ENCODE measurements at places on chromosomes 7 and 10.

DNA sequence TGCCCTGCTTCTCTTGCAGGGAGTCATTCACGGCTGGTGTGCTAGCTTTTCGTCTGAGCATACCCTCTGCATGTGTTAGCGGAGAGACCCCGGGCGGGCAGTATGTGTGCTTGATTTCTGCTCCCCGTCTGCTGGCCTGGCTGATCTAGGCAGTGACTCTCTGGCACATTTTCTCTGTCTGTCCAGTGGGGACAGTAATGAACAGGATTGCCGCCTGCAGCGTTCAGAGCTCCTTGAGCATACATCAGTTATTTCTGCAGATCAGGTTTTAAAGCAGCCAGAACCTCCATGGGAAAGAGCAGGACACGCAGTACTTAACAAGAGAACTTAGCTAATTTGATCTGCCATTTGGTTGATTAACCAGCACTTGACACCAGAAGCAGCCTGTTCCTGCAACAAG is 242.5 kb downstream of the CELF2 start:
- no peak for DNase-seq

GRCh38 chr7:29265208-29265923 is 70.8 kb downstream of the CHN2 start:
- DNase-seq = no peak

GRCh38 chr7:70788276-70788675 is 343.7 kb upstream of the GALNT17 start:
- DNase-seq = no peak

- no peak for DNase-seq
Observed at GRCh38 chr7:149735181-149735602, 38.2 kb downstream of the ZNF467 start.

GRCh38 chr7:70242826-70243225 is 644.6 kb downstream of the AUTS2 start:
- no peak for DNase-seq

DNA sequence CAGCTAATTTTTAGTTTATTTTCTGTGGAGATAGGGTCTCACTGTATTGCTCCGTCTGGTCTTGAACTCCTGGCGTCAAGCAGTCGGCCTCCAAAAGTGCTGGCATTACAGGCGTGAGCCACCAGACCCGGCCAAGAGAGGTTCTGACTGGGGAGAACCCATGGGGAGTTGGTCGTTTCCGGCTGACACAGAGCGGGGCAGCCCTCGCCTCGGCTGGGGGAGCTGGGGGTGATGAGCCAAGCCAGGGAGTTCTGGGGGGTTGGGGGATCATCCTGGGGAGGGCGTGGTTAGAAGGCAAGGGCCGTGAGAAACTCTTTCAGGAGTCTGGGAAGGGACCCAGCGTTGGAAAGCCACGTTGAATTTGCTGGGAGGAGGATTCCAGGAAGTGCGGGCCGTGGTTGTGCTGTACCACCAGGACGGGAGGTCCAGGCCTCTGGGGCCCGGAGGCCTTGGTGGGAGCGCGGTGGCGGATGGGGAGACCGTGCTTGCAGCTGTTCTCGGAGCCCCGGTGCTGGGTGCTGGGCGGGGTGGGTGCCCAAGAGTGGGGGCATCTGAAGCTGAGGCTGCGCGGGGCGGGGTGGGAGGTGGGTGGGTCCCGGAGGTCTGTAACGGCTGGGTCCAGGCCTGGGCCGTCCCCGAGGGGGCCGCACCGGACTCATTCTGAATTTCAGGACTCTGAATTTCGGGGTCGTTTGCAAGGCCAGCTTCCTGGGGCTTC is 8.4 kb upstream of the ZNF853 start:
- DNase-seq = no peak

- DNase-seq = no peak
Observed at GRCh38 chr10:34184939-34185386, 630.1 kb downstream of the PARD3 start.

DNA sequence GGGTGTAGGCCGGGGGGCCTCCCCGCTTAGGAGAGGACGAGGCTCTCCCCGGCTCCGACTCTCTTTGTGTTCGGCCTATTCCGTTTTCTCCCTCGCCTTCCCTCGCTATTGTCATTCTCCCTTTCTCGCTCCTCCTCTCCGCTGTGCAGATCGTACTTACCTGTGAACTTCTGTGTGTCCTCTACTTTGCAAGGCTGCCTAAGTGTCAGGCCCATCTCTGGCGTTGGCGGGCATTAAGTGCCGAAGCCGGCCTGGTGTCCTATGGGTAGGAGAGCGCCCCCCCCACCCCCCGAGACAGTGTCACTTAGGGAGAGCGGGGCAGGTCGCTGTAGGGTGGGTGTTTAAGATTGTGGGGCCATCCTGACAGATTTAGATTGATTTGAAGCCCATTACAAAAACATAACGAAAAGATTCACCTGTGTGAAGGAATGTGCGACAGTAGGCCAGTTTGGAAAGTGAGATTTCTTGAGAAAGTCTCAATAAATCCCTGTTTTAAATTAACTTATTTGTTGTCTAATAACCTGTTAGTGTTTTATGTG is 579 bp downstream of the RBM33 start:
- DNase-seq = no peak

- DNase-seq = no peak
Observed at GRCh38 chr10:60031183-60031582, 124.8 kb upstream of the CCDC6 start.

- DNase-seq = no peak
Observed at GRCh38 chr10:15197276-15197675, 28.8 kb upstream of the NMT2 start.

- DNase-seq = no peak
Observed at GRCh38 chr10:62818426-62819011, 2.4 kb upstream of the EGR2 start.
